Kidney (tissue), 22 donors: ENCODE measurements at places on chromosomes 16 and 17. TPM values are rescaled to one million over a fixed set of nuclear protein-coding genes. Genes with fewer than 3 reads are reported as not detected.

The SENP3 gene
- polyA plus RNA-seq: 50.3 TPM

The ATAD5 gene
- 0.19 TPM for polyA plus RNA-seq

The MYL4 gene
- polyA plus RNA-seq: 1.0 TPM

DNA sequence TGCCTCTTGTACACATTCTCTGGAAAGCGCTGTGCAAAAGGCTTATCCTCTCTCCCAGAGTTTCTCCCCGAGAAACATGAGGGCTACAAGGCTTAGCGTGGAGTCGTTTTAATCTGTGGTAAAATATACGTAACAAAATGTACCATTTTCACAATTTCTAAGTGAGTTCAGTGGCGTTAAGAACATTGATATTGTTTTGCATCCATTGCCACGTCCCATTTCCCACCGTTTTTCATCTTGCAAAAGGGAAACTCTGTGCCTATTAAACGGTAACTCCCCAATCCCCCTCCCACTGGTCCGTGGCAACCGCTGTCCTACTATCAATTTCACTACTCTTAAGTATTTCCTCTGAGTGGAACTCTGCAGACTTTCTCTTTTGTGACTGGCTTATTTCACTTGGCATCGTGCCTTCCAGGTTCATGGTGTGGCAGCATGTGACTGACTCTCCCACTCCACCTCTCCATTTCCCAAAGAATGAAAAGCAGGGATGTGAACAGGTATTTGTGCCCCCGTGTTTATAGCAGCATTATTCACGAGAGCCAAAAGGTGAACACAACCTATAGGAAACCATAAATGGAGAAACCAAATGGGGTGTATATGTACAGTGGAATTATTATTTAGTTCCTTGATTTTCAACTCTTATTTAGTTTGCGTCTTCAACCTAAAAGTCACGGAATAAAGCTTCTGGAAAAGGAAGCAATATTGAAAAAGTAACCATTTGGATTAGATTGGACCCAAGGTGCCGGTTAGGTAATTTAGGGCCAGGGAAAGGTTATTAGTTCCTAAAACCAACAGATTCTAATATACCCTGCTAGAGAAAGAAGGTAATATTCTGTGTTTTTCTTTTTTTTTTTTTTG is 1.1 kb upstream of the USP32 start:
- DNase-seq: peak; percentile 83

DNA sequence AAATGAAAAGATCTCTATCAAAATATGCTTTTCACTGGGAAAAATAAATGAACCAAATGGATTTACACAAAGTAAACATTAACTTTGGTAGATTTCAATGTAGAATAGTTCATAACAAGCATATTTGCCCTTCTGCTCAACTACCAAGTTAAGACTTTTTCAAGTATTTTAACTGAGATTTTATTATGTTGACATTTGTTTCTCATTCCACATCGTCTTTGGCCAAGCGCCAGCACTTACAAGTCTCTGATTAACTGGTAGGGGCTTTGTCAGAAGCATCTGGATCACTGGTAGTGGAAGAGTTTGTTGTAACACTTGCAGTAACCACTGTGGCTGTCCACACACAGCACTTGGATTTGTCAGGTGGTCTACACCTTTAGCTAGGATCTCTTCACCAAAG is 22.9 kb downstream of the SLFN12L start:
- DNase-seq: no peak

GRCh38 chr17:76432712-76433336 is 20.1 kb downstream of the UBE2O start:
- DNase-seq: no peak

DNA sequence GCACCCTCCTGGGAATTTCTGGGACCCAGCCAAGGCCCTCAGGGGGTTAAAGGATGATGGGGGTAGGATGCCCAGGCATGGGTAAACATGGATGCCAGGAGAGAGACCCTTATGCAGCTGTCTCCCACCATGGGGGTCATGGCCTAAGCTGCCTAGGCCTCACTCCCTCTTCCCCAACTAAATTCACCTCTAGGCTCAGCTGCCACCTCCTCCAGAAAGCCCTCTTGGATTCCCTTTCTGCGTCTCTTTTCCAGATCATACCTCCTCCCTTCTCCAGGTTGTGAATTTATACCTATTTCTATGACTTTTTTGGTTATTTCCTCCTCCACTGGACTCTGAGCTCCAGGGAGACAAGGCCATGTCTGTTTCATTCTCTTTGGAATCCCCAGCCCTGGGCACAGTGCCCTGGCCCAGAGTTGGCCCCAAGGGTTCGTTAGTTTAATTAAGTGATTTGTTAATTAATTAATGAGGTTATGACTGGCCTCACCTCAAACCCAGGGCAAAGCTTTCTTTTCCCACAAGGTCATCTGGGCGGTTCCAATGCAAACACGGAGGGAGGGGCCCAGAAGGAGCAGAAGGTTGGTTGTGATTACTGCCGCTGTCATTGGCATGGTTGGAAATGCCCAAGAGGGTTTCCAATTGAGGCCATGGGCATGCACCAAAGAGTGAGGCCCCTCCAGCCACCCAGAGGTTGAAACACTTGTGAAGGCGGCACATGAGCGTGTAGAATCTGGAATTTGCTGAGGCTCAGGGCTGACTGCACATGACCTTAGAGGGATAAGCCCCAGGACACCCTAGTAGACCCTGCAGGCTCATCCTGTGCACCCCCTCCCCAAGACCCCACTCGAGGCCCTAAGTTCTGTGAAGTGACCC is 6.9 kb upstream of the KRT17 start:
- DNase-seq: no peak
